ENCODE measurements at places on chromosomes 2 and 18. TPM values are rescaled to one million over a fixed set of nuclear protein-coding genes. Genes with fewer than 3 reads are reported as not detected.

TMEM87B gene
- total RNA-seq = 51.1 TPM

LYG2 gene
- total RNA-seq = not detected

CCDC74B gene
- 2.2 TPM for total RNA-seq

AQP12A gene
- total RNA-seq = not detected

HOXD3 gene
- 19.2 TPM for total RNA-seq

POTEC gene
- total RNA-seq = not detected

PSMA8 gene
- not detected for total RNA-seq

LIMS3 gene
- 9.4 TPM for total RNA-seq

SERPINB3 gene
- total RNA-seq = 0.17 TPM

UGT1A5 gene
- not detected for total RNA-seq

CCDC88A gene
- total RNA-seq = 75.4 TPM

PID1 gene
- under 0.01 TPM for total RNA-seq

PROM2 gene
- 0.05 TPM for total RNA-seq

CRYBA2 gene
- not detected for total RNA-seq

CWC22 gene
- 24.0 TPM for total RNA-seq

HOXD10 gene
- total RNA-seq = 15.2 TPM

CYBRD1 gene
- total RNA-seq = 30.5 TPM

SAG gene
- total RNA-seq = 0.19 TPM

TTC32 gene
- 8.1 TPM for total RNA-seq

XDH gene
- not detected for total RNA-seq

IL36RN gene
- total RNA-seq = not detected

SERPINB10 gene
- not detected for total RNA-seq

TUBB8B gene
- 0.14 TPM for total RNA-seq

SIX3 gene
- total RNA-seq = not detected

C18orf63 gene
- not detected for total RNA-seq

CD8B gene
- total RNA-seq = not detected

NLRC4 gene
- not detected for total RNA-seq

AGXT gene
- total RNA-seq = not detected

IMP4 gene
- 98.0 TPM for total RNA-seq

ACMSD gene
- 0.34 TPM for total RNA-seq

MC5R gene
- not detected for total RNA-seq

TRAF3IP1 gene
- total RNA-seq = 7.3 TPM

C2orf66 gene
- total RNA-seq = 0.14 TPM

UNC80 gene
- 0.17 TPM for total RNA-seq

SGPP2 gene
- total RNA-seq = 0.05 TPM

CETN1 gene
- not detected for total RNA-seq

ELOA2 gene
- not detected for total RNA-seq

GAREM1 gene
- 1.4 TPM for total RNA-seq

ASB18 gene
- total RNA-seq = under 0.01 TPM

CGREF1 gene
- 4.8 TPM for total RNA-seq

GALNT14 gene
- 1.7 TPM for total RNA-seq

MPV17 gene
- 48.6 TPM for total RNA-seq

MEIS1 gene
- total RNA-seq = 1.3 TPM

NAT8 gene
- total RNA-seq = not detected

APOB gene
- 0.09 TPM for total RNA-seq

AGBL5 gene
- total RNA-seq = 19.7 TPM

NEU2 gene
- not detected for total RNA-seq

Data from dermis blood vessel endothelial cell (primary cell).